ENCODE measurements at places on chromosomes 5 and 9. TPM values are rescaled to one million over a fixed set of nuclear protein-coding genes. Genes with fewer than 3 reads are reported as not detected.

EQTN gene
- total RNA-seq: not detected

PTPDC1 gene
- total RNA-seq: 1.6 TPM

- no peak for ATAC-seq
These were observed 3.9 kb upstream of the IL7R start for GRCh38 chr5:35852773-35853172.

GRCh38 chr9:9002826-9003583 lies 1203.4 kb upstream of the DMAC1 start:
- ATAC-seq: peak; percentile 32

DNA sequence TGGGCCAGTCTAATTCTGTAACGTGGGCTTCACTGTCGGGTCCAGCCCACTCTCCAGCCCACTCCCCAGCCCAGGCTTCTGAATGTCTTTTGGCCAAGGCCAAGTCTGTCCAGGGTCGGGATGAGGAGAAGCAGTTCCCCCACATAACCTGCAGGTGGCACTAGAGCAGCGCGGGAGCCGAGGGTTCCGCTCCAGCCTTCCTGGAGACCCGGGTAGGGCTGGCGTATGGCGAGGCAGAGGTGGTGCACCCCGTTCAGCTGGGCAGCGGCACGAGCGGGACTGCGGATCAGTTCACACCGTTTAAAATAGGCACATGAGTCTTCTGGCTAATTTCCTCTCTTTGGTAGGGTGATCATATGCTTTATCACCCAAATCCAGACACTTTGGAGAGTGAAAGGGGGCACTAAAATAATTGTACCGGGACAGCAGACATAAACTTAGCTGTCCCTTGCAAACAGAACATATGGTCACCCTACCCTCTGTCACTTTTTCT lies 185.9 kb downstream of the MSX2 start:
- ATAC-seq: peak; percentile 88

Measured in esophagus mucosa (tissue), 1 donor.